ENCODE measurements at places on chromosomes 11 and 22. TPM values are rescaled to one million over a fixed set of nuclear protein-coding genes. Genes with fewer than 3 reads are reported as not detected.

Gene MPZL3
- 0.12 TPM for total RNA-seq

Gene MS4A12
- total RNA-seq = not detected

Gene CD44
- total RNA-seq = 41.3 TPM

Gene MAP4K2
- total RNA-seq = 35.9 TPM

DNA sequence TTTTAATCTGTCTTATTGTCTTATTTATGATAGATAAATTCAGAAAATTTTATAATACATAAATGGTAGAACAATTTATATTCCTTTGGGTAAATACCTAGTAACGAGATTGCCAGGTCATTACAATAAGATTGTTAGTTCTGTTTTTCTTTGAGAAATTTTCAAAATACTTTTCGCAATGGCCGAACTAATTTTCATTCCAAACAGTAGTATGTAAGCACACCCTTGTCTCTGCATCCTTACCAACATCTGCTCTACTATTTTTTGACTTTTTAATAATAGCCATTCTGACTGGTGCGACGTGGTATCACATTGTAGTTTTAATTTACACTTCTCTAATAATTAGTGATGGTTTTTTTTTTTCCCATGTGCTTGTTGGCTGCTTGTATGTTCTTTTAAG, 351.4 kb upstream of the LUZP2 start:
- no peak for DNase-seq

- no peak for DNase-seq
These were observed 108.4 kb upstream of the TIMP3 start for GRCh38 chr22:32693102-32693501.

- peak; percentile 10 for DNase-seq
These were observed 7.9 kb upstream of the GAB2 start for GRCh38 chr11:78425399-78426070.

DNA sequence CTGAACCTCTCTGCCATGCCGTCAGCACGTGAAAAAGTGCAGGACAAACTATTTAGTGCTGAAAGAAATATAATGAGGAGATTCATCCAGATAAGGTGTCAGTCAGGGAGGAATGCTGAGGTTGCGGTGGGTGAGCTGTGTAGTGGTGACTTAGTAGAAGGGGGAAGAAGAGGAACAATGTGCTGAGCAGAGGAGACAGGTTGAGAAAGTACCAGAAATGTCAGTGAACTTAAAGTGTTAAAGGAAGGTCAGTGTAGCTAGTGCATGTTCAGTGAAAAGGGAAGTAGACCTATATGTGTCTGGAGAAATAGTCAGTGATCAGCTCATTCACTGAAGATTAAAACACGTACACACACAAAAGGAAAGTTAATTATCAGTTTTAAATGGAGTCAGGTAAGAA, 237.6 kb upstream of the CCDC179 start:
- no peak for DNase-seq

DNA sequence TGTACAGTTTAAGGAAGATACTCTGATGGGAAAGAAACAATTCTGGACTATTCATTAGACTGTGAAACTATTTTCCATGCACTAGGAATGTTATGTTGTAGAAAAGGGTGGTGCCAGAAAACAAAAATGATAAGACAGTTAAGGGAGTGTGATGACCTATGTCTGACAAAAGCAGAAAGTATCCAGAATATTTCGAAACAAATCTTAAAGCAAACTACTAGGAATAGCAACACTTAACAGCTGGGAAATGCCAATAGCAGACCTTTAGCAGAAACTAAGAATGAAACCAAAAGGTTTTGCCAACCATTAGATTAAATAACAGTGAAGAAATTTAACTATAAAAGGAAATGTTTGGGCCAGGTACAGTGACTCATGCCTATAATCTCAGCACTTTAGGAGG, 3.3 kb upstream of the ARHGAP20 start:
- DNase-seq = no peak

GRCh38 chr22:49724893-49725489, 102.7 kb downstream of the BRD1 start:
- DNase-seq = peak; percentile 56

DNA sequence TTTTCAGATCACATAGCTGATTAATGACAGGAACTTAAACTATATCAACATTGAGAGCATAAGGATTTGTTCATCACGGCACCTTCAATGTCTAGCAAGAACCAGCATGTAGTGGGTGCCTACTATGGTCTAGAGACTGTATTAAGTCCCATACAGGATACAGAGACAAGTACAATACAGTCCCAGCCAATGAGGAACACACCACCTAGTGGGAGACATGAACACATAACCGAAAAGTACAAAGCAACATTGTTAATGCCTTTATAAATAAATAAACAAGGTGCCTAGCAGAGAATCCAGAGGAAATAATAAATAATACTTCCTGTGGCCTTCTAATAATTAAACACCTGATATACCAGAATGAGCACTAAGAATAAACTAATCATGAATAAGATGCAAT, 87.7 kb upstream of the OPCML start:
- DNase-seq = peak; percentile 28

DNA sequence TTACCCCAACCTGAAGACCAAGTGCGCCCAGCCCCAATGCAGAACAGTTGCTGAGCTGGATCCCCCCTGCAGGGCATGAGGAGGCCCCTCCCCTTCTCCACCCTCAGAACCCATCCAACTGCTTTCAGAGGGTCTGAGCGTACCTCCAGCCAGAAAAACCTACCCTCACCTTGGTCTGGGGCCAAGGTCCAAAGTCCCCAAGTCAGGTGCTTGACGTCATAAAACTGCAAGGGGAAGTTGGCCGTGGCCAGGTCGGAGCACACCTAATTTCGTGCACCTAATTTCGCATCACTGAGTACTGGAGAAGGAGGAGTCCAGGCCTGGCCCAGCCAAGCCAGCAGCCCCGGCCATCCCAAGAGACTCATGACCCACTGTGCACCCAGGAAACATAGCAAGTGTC, 289.8 kb downstream of the CTTN start:
- DNase-seq = no peak

All from cardiac muscle cell (in vitro differentiated cells and primary cell).